ENCODE measurements at places on chromosomes 5 and 9.

GRCh38 chr5:36199620-36200019 is 42.1 kb downstream of the NADK2 start:
- no peak for DNase-seq

DNA sequence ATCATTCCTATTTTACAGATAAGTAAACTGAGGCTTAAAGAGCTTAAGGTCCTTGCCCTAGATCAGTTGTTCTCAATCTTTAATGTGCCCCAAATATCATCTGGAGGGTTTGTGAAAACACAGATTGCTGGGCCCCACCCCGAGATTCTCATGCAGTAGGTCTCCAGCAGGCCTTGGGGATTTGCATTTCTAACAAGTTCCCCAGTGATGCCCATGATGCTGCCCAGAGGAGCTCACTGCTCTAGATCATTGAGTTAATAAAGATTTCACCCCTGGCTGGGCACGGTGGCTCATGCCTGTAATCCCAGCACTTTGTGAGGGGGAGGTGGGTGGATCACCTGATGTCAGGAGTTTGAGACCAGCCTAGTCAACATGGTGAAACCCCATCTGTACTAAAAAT is 42.8 kb upstream of the RAD23B start:
- DNase-seq, result no peak

DNA sequence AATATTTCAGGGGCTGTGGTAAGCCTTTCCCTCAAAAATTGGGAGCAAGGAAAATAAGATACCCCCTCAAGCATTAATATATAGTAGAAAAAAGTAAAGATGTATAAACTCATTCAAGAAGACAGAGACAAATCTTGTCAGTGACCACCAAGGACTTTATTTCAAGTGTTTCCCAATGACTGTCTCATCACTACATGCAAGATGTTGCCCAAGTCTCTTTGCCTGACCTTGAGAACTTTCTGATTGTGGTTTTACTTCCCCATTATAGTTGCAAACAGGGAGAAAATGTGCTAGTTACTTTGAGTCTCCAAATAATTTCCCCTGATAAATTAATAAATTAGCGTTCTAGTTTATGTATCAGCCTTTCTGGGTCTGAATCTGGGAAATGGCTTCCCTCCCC is 4.0 kb upstream of the SLC46A2 start:
- no peak for DNase-seq

DNA sequence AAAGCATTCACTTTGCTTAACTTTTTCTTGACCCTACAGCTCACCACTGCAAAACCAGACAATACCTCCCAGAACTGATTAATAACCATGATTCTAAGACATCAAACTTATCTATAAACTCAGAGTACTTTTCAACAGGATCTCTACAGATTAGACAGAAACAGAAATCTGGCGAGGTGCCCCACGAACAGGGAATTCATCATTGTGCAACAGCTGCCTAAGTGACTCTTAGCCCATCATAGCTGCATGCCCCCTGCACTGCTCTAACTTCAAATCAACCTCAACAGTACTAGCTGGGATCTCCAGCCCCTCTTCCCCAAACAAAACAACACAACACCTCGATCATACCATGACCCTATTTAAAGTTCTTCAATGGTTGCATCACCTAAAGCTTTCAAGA is 16.1 kb upstream of the COL23A1 start:
- DNase-seq, result no peak

Data from NCI-H345 (cell line).